Stimulated activated CD8-positive, alpha-beta memory T cell treated with anti-CD3 and anti-CD28 coated beads, Interleukin-4, amount 100 ng/mL, for 1 hour (primary cell): ENCODE measurements at places on chromosomes 2 and 18.

GRCh38 chr2:20615068-20615465, 35.8 kb downstream of the HS1BP3 start:
- DNase-seq = no peak

DNA sequence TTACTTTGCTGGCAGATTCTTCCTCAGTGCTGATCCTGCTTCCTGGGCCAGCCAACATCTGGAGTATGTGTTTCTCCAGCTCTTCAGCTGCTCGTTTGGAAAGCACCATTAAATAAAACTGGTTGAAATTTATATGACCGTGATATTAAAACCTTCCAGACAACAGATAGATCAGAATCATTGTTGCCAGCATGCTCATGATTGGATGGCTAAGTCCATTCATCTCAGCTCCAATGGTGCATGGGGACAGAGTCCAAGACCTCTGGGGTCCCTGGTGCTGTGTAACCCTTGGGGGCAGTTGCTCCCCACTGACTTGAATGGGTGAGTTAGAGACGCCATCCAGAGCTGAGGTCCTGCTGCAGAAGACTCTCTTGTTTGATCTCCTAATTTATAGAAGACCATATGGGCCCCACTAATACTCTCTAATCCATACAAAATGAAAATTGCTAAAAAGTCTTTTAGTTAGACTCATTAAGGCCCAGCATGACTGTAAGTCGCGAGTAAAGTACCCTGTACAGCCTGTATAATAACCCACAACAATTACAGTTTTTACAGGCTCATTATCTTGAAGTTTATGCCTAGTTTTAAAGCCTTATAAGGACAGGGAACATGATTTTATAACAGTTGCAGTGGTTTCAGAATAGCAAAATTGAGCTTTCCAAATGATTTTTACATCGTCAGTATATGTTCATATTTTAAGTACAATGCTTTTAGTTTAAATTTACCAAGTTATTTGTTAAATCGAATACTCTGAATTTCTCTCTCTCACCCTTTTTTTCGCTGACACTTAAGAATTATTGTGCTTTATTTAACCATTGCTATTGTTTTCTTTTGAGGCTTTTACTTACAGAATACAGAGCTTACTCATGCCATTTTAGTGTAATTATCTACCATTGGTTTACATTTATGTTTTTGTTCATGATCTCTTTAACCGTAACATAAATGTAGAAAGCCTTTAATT, 60.0 kb downstream of the CABLES1 start:
- DNase-seq = no peak

DNA sequence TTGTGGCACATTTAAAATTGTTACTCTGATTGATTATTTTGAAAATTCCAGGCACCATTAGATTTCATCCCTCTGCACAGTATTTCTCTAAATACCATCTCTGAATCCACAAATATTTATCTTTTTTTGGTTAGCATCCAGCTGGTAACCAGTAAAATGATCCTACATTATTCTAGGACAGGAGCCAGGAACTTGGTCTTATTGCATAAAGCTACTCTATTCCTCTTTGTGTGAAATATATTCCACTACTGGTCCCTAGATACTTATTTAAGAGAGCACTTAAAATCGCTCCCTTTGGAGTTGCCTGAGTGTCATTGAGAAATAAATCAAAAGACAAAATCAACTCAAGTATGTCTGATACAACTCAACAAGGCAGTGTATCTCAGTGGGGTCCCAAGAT, 7.4 kb upstream of the MBOAT2 start:
- no peak for DNase-seq

- DNase-seq = no peak
Measured at GRCh38 chr2:47295131-47295980, 107.6 kb upstream of the MSH2 start.

DNA sequence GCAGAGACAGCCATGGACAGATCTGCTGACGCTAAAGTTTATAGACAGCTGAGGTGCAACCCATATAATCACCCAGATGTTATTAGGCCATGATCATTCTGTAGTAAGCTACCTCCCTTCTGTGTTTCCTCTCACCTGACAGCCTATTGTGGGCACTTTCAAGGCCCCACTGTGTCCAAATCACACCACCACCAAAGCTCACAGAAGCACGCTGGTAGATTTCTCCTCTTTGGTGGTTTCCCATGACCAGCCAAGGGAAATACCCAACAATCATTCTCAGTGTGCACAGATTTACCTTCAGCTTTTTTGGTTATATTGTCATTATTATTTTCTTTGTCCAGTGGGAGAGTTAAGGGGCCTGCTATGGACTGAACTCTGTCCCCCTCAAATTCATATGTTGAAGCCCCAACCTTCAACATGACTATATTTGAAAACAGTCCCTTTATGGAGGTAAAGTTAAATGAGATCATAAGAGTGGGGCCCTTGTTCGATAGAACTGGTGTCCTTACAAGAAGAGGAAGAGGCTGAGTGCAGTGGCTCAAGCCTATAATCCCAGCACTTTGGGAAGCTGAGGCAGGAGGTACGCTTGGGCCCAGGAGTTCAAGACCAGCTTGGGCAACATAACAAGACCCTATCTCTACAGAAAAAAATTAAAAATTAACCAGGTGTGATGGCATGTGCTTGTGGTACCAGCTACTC, 74.0 kb upstream of the MSH6 start:
- no peak for DNase-seq

DNA sequence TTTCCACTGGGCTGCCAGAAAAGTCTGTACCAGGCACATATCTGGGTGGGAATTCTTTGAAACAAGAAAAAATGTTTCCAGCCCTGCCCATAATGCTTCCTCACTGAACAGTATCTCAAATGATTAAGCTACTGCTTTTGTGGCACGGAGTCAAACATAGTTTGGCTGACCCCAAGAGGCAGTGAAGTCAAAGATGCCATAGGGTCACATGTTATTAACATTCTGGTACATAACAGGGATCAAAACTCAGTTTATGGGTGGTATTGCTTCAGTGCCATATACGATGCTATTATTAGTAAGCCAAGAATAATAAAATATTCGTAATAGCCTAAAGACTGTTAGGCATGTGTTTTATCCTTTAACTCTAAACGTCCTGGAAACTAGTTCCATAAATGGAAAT, 112.4 kb downstream of the FEZ2 start:
- DNase-seq = no peak

- DNase-seq = no peak
Measured at GRCh38 chr2:157897106-157897971, 21.2 kb upstream of the ACVR1 start.

DNA sequence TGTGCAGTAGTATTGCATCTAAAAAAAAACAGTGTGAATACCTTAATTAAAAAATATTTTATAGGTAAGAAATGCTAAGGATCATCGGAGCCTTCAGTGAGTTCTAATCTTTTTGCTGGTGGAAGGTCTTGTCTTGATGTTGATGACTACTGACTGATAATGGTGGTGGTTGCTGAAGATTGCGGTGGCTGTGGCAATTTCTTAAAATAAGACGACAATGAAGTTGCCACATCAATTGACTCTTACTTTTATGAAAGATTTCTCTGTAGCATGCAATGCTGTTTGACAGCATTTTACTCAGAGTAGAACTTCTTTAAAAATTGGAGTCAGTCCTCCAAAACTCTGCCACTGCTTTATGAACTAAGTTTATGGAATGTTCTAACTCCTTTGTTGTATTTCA, 36.2 kb downstream of the GLS start:
- DNase-seq = no peak

GRCh38 chr2:76546207-76546606, 835.5 kb upstream of the GCFC2 start:
- DNase-seq = no peak

DNA sequence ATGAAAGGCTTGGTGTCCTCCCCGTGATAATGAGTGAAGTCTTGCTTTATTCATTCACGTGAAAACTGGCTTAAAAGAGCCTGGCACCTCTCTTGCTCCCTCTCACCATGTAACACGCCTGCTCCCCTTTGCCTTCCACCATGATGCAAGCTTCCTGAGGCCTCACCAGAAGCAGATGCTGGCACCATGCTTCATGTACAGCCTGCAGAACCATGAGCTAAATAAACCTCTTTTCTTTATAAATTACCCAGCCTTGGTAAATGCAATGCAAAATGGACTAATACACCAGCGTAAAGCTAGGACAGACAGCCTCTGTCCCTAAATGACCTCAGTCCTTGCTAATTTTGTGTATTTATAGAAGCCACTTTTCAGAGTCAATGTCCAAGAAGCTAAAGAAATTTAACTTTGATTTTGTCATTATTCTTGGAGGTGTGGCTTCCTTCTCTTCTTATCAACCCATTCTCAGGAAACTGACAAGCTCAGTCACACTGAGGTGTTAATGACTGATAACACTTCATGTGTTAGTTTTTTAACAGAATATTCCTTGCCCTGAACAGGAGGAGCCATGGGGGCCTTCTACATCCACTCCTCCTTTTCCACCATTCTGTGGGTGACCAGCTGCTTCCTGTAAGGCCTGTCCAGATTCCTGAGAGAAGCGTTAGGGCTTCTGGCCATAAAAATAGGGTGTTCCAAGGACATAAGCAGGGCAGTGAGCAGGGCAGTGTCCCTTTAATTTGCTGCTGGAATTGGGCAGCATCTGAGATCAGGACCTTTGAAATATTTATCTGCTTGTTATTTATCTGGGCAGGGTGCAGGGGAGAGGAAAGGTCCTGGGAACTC, 38.0 kb upstream of the EPAS1 start:
- no peak for DNase-seq

DNA sequence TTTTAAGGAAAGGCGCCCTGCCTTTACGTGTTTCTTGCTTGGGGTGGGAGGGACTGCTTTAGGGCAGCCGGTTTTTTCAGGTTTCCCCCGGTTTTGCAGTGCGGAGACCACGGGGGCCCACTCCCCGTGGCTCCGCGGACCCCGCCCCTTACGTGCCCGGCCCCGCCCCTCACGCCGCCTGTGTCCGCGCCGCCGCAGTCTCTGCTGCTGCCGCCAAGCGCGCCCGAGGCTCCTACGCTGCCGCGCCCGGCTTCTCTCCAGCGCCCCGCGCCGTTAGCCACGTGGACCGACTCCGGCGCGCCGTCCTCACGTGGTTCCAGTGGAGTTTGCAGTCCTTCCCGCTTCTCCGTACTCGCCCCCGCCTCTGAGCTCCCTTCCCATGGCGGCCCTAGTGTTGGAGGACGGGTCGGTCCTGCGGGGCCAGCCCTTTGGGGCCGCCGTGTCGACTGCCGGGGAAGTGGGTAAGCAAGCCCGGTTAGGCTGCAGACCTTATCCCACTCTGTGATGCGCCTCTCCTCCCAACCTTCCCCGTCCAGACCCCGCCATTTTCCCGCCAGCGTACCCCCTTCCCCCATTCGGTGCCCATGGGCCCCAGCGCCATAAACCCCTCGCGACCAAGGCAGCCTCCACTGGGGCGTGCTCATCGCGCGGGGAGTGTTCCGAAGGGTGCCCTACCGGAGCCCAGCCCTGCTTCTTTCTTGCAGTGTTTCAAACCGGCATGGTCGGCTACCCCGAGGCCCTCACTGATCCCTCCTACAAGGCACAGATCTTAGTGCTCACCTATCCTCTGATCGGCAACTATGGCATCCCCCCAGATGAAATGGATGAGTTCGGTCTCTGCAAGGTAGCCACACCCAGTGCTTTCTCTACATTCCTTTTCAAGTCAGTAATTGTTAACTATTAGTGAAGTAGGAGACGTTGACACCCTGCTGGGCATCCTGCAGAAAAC, at the start of gene CAD:
Gene CAD (plus strand): TSS at position 197 of the 949 bp plus-strand sequence. CDS start 183 bp downstream, at position 380.
- peak; percentile 79 for DNase-seq

GRCh38 chr2:191676790-191677645, 918 bp upstream of the NABP1 start:
- no peak for DNase-seq

- DNase-seq = no peak
Measured at GRCh38 chr18:58148954-58149471, 105.0 kb downstream of the NEDD4L start.

DNA sequence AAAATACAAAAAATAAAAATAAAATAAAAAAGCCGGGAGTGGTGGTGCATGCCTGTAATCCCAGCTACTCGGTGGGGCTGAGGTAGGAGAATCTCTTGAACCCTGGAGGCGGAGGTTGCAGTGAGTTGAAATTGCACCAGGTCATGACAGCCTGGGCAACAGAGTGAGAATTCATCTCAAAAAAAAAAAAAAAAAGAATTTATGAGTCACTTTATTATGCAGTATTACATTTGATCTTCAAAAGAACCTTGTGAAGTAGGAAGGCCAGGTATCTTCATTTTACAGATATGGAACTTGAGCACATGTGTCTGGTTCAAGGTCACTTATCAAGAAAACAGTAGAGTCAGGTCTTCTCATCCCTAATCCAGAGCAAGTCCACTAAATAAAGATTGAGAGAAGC, 459.4 kb upstream of the HNRNPA3 start:
- DNase-seq = no peak

DNA sequence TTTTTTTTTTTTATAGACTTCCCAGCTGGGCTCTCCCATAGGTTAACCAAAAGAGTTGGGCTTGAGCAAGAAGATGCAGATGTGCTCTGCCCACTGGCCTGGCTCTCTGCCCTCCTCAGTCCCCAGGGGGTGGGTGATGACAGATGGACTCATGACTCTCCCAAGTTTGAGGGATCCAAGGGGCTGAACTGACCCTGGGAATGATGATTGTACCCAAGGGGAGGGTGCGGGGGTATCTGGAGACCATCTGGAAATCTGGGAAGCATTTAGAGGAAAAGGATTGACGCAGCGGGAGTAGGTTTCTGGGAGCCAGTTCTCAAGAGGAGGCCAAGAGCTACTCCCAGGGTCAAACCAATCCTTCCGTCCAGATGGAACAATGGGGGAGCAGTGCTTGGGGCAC, 330.8 kb downstream of the CYP26B1 start:
- no peak for DNase-seq

GRCh38 chr18:46711444-46711863, 45.4 kb downstream of the ST8SIA5 start:
- no peak for DNase-seq

DNA sequence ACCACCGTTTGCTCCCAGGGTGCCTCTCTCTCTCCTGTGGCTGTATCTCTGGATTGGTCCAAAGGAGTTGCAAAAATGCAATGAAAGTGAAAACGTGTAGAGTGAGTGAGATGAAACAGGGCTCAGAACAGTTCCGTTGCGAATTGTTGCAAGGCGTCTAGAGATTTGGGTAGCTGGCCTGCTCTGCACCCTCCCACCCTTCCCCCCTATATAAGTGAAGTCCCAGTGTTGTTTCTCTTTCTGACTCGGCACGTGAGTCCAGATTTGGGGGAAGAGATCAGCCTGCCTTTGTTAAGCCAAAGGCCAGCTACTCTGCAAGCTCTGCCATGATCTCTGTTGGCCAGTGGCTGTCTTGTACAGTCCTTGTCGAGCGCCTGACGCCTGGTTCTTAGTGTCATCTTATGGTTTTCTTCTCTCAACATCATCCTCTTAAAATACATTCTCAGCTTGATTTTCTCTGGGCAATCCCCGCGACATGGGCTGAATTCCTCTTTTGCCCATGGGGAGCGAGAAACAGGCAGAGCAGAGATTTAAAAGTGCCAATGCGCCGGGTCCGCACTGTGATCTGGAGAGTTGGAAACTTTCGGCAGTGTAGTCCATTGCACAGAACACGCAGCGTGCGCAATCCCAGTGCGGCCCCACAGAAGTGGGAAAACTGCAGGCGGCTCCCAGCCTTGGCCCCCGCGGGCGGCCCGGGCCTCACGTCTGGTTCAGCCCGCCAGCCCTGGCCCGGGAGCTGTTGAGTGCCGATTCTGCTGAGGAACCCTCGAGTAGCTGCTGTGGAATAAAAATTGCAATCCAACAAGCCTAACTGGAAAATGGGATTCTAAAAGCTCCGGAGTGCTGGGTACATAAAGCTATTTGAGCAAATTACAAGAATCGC, 9.3 kb downstream of the MEIS1 start:
- no peak for DNase-seq

GRCh38 chr2:199757233-199757870, 93.6 kb downstream of the FTCDNL1 start:
- no peak for DNase-seq

- no peak for DNase-seq
Measured at GRCh38 chr2:61604433-61604832, 66.3 kb upstream of the XPO1 start.

- no peak for DNase-seq
Measured at GRCh38 chr2:230734247-230735175, 21.9 kb downstream of the CAB39 start.
